ENCODE measurements at places on chromosomes 12 and 14.

GRCh38 chr12:103865151-103865730, 24.2 kb upstream of the NT5DC3 start:
- no peak for DNase-seq

GRCh38 chr14:102487204-102487577, 22.4 kb downstream of the ANKRD9 start:
- DNase-seq = no peak

DNA sequence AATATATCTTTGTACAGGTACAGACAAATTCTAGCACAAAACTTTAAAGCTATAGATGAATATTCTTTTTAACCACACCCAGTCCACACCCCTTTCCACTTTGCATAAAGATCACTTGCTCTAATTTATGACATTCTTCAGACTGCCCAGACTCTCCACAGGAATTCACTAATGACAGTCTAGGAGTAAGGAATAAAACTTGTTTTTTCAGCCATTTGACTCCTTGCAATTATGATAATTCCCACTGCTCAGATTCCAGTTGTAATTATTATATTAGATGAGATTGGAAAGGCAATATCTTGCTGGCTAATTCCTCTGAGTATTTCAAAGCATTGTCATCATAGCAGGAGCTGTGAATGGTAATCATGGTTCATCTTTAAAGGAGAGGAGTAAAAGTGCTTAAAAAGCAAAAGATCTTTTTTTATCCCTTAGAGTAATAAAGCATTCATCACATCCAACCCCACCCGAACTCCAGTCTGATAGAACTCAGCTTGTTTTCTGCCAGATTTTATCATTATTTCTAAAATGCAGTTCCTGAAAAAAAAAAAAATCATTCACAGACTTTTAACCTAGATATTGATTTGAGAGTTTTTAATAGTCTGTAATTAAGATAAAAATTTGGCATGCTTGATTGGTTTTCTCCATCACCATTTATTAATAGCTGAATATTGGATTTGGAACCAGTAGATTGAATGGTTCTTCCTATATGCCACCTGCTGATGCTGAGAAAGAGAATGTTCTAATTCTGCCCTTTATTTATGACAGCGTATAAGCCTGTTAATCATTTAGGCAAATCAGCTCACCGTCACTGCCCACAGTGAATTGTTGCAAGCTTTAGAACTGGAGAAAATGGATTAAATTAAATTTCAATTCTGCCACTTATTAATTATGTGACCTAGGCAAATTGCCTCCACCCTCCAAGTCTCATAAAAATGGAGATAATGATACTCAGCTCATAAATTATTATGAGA, 93.9 kb upstream of the RASSF8 start:
- DNase-seq = no peak

DNA sequence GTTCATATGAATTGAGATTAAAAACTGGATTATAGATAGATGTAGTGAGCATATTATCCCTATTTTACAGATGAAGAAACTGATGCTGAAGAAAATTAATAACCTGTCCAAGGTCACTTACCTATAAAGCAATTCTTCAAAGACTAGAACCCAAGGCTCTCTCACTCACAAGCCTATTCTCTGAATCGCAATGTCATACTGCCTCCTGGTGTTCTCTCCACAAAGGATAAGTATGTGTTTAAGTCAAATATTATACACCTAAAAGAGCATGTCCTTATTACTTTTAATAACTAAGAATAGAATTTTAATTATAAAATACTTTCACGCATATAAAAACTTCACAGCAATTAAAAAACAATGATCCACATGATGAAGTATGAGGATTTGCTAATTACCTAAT, 721.3 kb upstream of the USP15 start:
- DNase-seq = no peak

DNA sequence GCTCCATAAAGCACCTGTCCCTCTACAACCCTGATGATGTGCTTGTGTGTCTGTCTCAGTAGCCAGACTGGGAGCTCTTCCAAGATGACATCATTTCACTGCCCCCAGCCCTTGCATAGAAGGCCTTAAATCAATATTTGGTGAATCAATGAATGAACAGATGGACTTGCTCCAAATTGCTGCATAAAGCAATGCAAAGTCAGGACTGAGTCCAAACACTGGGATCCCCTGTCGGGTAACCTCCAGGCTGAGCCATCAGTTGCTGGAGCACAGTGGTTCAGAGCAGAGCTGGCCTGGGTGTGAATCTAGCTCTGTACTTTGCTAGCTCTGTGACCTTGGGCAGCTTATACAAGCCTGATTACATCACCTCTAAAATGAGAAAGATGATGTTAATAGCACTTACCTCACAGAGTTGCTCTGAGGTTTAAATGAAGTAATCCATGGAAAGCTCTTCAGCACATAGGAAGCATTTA, 120.3 kb upstream of the VASH1 start:
- DNase-seq = no peak

DNA sequence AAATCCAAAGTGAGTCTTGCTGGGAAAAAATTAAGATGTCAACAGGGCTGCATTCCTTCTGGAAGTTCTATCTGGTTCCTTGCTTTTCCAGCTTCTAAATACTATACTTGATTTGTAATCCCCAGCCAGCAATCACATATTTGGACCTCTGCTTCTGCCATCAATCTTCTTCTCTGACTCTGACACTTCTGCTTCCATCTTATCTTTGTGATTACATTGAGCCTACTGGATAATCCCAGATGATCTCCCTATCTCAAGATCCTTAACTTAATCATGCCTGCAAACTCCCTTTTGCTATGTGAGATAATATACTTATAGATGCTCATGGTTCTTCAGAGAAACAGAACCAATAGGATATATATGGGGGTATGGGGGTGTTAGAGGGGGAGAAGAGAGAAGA, 49.9 kb upstream of the ZDHHC17 start:
- no peak for DNase-seq

DNA sequence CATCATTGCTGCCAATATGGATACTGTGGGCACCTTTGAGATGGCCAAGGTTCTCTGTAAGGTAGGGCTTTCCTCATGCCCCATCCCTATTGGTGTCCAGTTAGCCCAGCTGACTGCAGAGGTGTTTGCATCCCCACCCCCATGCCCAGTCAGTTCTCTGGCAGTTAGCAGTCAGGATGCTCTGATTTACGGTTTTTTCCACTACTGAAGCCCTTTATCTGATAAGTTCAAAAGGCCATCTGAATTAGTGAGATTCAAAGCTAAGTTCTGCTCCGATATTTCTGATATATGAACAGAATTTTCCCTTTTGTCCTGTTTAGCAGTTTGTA, 773 bp downstream of the GMPR2 start:
- DNase-seq = no peak

GRCh38 chr12:3662521-3662921, 90.4 kb downstream of the CRACR2A start:
- DNase-seq = no peak

- no peak for DNase-seq
These were observed 369.3 kb downstream of the ETNK1 start for GRCh38 chr12:22994316-22994675.

DNA sequence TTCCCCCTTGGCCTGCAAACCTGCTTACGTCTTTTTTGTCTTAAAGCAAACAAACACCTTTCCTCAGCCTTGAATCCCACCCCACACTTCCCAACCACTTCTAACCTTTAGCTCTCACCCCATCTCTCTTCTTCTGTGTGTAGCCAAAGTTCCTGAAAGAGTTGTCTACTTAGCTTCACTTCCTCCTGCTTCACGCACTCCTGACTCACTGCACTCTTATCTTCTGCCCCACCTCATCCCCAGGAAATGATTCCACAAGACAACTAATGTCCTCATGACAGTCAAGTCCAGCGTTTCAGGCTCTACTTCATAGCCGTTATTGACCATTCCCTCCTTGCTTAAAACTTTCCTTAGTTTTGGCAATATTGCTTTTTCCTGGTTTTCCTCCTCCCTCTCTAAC, 22.4 kb downstream of the EIF2B2 start:
- no peak for DNase-seq

DNA sequence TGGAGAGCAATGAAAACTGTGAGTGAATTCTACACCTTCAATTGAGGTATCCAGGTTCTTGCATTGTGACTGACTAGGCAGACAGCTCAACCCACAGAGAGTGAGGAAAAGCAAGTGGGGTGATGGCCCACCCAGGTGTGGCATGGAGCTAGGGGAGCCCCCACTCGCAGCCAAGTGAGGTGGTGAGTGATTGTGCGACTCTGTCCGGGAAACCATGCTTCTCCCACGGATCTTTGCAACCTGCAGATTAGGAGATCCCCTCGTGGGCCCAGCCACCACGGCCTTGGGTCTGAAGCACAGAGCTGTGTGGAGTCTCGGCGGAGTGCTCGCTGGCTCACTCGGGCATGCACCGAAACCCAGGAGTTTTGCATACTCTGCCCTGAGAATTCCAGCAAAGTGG, 120.1 kb downstream of the ALG10 start:
- no peak for DNase-seq

GRCh38 chr12:50246873-50247612, 36.3 kb downstream of the LIMA1 start:
- DNase-seq = peak; percentile 74

GRCh38 chr12:89856431-89856830, 147.8 kb upstream of the ATP2B1 start:
- DNase-seq = no peak

- no peak for DNase-seq
These were observed 30.7 kb downstream of the NOC4L start for GRCh38 chr12:132174839-132175490.

DNA sequence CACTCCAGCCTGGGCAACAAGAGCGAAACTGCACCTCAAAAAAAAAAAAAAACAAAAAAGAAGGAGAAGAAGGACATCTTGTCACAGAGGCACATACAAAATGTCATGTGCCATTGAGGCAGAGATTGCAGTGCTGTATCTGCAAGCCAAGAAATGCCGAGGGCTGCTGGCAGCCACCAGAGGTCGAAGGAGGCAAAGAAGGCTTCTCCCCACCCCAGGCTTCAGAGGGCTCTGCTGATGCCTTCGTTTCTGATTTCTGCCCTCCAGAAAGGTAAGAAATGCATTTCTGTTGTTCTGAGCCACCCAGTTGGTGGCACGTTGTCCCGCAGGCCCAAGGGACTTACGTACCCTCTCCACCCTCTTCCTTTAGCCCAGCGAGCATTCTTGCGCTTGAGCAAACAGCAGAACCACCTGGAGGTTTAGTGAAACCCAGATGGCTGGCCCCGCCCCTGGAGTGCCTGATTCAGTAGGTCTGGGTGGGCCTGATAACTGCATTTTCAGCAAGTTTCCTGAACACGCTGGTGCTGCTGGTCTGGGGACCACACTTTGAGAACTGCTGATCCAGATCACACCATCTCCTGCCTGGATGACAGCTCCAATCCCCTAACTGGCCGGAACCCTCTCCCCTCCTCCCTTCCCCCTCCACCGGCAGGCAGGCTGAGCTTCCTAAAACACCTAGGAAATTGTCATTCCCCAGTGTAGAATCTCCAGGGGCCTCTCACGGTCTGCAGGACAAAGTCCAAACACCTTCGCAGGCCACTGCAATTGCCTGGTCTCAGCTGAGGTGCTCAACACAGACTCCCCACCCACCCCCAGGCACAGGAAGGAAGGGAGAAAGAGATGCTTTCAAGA, 21.1 kb upstream of the SCARB1 start:
- no peak for DNase-seq

GRCh38 chr14:67934087-67934486, 114.5 kb downstream of the RAD51B start:
- DNase-seq = peak; percentile 75

- DNase-seq = no peak
These were observed 116.0 kb upstream of the PTPRR start for GRCh38 chr12:71036526-71036925.

DNA sequence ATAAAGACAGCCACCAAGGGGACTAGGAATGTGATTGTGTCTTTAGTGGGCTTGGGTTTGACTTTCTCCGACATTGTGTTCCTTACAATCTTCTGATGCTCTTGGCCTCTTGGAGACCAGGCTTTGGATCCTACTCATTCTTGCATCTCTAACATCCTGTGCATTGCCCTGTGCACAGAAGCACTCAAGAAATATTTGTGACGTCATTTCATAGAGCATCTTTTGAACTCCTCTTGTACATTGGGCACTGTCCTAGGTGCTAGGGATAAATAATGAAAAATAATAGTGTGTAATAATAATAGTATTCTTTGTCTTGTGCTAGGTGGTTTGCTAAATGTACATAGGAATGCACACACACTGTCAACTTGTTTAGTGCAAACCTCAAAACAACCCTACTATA, 108.8 kb upstream of the LHX5 start:
- DNase-seq = no peak

DNA sequence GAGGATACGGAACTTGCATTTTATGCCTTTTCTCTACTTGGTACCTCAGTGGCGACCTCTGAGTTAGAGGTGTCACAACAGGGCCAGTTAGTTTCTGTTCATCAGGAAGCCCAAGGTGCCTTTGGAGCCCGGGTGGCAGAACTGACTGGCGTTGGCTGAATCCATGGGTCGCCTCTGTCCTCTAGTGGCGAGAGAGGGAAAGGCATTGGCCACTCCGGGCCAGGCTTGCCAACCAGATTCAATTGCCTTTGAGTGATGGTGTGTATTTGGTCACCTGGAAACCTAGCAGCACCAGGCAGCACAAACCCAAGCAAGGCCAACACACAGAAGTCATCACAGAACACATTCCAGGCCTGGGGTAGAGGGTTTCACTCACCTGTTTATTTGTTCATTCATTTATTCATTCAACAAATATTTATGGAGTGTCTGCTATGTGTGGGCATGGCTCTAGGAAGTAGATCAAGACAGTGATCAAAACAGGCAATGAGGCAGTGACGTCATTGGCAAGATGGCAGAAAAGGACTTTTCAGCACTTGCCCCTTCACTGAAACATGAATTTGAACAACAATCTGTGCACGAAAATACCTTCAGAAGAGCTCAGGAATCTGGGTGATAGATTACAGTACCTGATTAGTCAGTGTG, 40.5 kb upstream of the KCNA5 start:
- DNase-seq = no peak

DNA sequence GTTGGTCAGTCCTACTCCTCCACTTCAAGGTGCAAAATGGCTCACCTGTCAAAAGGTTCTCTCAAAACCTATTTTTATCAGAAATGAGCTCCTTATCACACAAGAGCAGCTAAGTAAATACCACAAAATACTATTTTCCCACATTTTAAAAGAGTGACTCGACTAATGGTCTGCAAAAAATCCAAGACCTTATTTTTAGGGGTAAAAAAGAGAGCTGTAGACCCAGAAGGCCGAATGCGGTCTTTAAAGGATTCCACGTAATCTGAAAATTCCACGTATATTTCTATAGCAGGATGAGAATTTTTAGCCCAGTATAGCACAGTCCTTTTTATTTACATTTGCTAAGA, 3.8 kb downstream of the C14orf93 start:
- DNase-seq = no peak

DNA sequence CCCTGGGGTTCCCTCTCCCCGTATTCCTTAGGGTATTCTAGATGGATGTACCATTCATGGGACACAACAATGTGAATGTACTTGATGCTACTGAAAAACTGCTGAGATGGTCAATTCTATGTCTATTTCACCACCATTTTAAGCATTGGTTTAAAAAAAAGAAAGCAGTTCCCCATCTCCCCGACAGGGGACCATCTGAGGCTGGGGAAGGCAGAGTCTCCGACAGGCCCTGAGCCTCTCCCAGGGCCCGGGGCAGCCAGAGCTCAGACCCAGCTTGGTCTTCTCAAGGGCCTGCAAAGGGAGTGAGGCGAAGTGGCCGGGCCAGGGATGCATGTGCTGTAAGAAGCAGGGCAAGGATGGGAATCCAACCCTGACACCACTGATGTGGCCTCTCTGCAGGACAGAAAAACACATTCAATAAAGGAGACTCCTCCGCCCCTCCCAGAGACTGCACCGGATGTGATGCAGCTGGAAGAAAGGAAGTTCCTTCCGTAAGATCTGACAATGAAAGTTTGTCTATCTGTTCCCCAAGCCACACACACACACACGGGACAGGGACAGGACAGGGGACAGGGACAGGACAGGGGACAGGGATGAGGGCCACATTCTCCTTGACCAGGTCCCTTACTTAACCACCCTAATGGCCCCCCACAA, 234.1 kb downstream of the BCL11B start:
- DNase-seq = no peak

Data from DMS 273 treated with DMSO at 0.1 percent for 48 hours (cell line).